ENCODE measurements at places on chromosomes 5 and 9.
A peak's percentile ranks its signal among the peaks of the same experiment; 100 is the strongest.

- DNase-seq, result no peak
Observed at GRCh38 chr5:136221340-136221739, 28.4 kb upstream of the SMIM32 start.

DNA sequence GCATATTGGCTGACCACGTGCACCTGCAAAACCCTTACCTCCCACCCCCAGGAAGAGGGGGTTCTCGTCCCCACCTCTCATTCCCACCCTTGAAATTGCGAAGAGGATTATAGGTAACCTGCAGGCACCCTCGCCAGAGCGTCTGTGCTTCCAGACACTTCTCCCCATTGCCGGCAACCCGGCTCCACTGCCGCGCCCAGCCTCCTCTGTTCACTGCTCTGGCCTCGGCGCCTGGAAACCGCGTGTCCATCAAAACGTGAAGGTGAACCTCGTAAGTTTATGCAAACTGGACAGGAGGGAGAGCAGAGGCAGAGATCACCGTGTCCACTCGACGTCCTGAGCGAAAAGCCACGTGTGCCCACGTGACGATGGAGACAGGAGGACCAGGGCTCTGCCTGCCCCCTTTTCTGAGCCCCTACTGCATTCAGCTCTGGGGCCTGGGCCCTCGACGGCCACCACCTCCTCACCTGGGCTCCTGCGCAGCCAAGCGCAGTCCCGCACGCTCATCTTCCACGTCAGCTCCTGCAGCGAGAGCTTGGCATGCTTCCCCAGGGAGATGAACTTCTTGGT is 1.9 kb downstream of the TERT start:
- DNase-seq, result no peak

DNA sequence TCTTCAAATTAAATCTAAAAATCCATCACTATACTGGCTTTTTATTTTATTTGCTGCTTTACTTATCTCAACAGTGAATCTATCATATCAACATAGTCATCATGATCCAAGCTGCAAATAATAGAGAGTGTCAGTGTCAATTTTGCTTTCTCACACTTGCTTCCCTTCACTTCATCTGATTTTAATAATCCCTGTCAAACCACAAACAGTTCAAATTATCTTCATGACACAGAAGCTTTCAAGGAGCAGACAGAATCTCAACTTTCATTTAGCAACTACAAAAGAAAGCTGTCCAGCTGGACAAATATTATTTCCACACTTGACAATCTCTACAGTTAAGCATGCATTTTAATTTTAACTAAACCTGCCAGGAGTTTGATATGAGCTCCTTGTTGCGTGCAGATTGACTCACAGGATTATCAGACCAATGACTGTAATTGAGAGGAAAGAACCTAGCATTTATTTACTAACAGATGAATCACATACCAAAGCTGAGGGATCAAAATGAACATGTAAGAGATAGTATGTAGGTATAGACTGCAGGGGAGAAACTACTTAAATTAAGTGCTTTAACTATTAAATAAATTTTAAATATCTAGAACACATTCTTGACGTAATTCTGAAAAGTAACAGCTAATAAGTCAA is 56.0 kb downstream of the KIAA0825 start:
- peak; percentile 10 for DNase-seq

GRCh38 chr5:67047616-67048015 is 149.0 kb downstream of the CD180 start:
- DNase-seq, result no peak

GRCh38 chr5:6753851-6754250 is 40.6 kb downstream of the TENT4A start:
- no peak for DNase-seq

DNA sequence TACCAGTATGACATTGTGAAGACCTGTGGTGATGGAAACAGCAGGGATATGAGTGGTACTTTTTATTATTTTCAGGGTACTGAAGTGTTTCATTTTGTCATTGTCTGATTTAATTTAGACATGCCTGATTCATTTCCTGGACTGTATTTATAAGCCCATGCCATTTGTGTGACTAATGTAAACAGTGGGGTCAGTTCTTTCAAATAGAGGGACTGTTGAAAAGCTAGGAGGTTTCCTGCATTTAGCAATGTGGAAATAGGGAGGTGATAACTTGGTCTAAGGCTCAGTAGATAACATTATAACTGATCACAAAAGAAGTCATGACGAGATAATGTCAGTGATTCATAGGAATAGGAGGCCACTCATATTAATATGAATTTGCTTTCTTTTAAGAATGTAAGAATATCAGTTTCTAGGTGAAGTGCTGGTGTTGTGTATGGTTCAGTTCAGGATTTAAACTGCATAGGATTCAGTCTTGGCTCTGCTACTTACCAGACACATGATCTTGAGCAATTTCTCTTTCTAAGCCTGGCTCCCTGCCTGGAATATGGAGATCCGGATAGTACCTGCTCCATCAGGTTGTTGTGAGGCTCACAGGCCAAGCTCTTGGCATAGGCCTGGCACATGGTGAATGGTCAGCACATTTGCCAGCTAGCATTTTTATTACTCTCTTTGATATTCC is 7.5 kb downstream of the RASGRF2 start:
- no peak for DNase-seq

- no peak for DNase-seq
Observed at GRCh38 chr5:96680759-96681470, 18.7 kb downstream of the CAST start.

GRCh38 chr5:179822444-179822990 is 1.8 kb downstream of the SQSTM1 start:
- no peak for DNase-seq

DNA sequence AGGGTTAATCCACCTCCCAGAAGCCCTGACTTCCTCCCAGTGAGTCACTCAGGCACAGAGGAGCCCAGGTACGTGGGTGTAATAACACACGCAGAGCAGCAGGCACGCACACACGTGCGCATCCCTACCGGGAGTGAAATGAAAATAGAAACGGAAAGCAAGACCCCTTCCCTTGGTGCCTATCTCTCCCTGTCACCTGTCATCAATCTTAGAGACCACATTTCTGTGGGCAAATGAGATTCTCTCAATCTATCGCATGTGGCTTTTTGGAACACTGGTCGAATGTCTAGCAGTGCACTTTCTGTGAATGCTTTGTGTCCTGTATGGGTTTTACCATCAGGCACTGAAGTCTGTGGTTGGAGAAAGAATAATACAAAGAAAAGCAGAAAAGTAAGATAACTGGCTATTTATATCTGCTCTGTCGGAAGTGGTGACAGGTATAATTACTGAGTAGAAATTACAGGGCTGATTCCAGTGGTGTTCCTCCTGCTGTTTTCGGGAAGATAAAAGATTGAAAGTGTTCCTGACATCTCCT is 137.7 kb upstream of the GRIA1 start:
- DNase-seq, result no peak

- no peak for DNase-seq
Observed at GRCh38 chr9:14797435-14797834, 74.9 kb upstream of the CER1 start.

Data from NCI-H1417 (cell line).